Left lobe of liver (tissue), 2 donors: ENCODE measurements at places on chromosomes 4 and X. TPM values are rescaled to one million over a fixed set of nuclear protein-coding genes. Genes with fewer than 3 reads are reported as not detected.

Gene HSD17B13
- 77.7 TPM for total RNA-seq

Gene TMEM33
- 49.3 TPM for total RNA-seq

Gene RBMXL3
- total RNA-seq, result not detected

Gene GPR119
- total RNA-seq, result not detected

Gene BEND4
- 0.18 TPM for total RNA-seq

Gene CENPC
- 7.3 TPM for total RNA-seq

Gene PCSK1N
- 0.23 TPM for total RNA-seq

Gene LINC00632
- total RNA-seq, result 2.3 TPM

Gene EMCN
- 1.8 TPM for total RNA-seq

Gene ARX
- not detected for total RNA-seq

Gene PCGF3
- 16.6 TPM for total RNA-seq

Gene GJB1
- 255 TPM for total RNA-seq

Gene APLN
- total RNA-seq, result 1.2 TPM

Gene AWAT2
- not detected for total RNA-seq

Gene STPG2
- total RNA-seq, result 0.38 TPM

Gene MAMLD1
- total RNA-seq, result 3.1 TPM

Gene ADAM29
- total RNA-seq, result not detected

Gene GABRG1
- total RNA-seq, result not detected

Gene NIPAL1
- total RNA-seq, result 11.6 TPM

Gene STOX2
- 3.8 TPM for total RNA-seq

Gene RRH
- total RNA-seq, result not detected

Gene SASH3
- 2.4 TPM for total RNA-seq

Gene SAGE1
- total RNA-seq, result not detected

Gene RGS12
- 29.3 TPM for total RNA-seq

Gene SMIM10L2A
- 0.10 TPM for total RNA-seq

Gene PIGA
- total RNA-seq, result 5.7 TPM

Gene NUDT11
- 0.08 TPM for total RNA-seq

Gene AIMP1
- 14.3 TPM for total RNA-seq

Gene NSUN7
- 0.40 TPM for total RNA-seq

Gene MRFAP1
- total RNA-seq, result 130 TPM

Gene ZNF718
- 1.6 TPM for total RNA-seq

Gene SERTM2
- 0.05 TPM for total RNA-seq

Gene ATP1B4
- total RNA-seq, result not detected

Gene ARSJ
- total RNA-seq, result 2.2 TPM

Gene DCAF12L2
- not detected for total RNA-seq
